ENCODE measurements at places on chromosomes 7 and 10.

DNA sequence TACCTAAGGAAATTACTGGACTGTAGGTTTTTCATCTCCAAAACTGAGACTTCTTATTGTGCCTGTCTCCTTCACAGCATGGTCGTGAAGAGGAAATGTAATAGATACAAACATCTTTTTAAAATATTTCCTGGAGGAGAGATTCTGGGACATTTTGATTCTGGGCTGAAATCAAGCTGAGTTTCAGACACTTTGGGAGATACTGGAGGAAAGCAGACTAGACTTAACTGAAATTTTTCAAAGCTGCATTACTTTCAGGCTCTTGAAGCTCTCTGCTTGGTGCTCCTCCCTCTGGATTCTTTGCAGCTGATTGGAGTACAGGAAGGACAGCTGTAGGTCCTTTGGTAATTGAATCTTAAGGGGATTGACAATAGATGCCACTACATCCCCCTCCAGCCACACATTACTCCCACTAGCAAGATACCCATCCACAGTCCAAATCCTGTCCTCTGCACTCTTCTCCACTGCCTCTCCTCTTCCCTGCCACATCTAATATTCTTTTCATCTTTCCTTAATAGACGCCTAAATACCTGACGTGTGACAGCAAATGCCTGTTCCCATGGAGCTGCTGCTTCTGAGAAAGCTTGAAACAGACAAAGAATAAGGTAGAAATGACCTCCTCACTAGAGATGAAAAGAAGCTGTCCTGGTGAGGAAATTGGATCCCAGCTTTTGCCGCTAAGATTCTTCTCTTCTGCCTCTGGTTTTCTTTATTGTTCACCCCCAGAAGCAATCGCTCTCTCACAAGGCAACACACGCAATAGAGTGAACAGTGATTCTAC, 111.5 kb upstream of the PHYHIPL start:
- DNase-seq: no peak

DNA sequence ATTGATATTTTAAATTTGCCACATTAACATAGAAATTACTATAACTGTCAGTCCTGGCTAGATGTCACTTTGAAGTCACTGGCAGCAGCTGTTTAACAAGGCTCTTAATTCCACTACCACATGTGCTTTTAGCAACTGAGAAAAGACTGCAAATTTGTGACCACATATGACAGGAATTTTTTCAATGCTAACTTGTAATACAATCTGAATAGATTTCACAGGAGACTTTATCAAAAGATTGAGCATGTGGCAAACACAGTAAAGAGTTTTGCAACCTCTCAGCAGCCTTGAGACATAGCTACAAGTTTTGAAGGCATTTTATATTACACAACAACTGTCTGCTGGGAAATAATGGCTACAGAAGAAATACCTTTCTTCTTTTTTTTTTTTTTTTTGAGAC, 73.0 kb downstream of the MICU1 start:
- no peak for DNase-seq

DNA sequence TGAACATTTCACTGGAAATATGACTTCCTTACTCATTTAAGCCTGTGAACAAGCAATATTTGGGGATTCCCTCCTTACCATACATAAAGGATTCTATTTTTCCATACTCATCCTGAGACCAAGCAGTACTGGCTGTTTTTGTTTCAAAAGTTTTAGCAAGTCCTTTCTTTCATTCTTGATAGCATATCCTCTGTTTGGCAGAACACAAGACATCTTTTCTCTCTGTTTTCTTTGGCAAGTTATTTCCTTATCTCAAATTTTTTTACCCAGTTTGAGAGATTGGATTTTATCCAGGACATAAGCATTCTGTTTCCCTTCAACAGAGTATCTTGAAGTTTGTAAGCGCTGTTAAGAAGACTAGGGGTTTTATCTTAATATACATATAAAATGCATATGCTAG, 3.0 kb upstream of the WASL start:
- no peak for DNase-seq

- no peak for DNase-seq
These were observed 12.9 kb downstream of the C10orf67 start for GRCh38 chr10:23331567-23332301.

GRCh38 chr10:86715836-86716235, 40.6 kb upstream of the BMPR1A start:
- no peak for DNase-seq

DNA sequence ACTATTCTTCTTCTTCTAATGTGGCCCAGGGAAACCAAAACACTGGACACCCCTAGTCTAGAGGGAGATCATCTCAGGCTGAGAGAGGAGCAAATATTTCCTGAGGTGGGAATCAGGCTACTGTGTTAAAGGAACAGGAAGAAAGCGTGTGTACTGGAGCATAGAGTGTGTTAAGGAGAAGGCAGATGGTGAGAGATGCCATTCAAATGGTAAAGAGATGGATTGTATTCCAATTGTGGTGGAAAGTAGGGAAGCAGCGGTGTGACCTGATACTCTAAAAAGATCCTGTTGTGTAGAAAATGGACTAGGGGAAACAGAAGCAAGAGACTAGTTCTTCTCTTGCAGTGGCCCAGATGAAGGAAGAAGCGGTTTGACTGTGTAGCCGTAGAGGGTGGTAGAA, 31.2 kb downstream of the RAB18 start:
- DNase-seq: no peak

GRCh38 chr7:134859783-134860182, 80.3 kb downstream of the CALD1 start:
- no peak for DNase-seq

- no peak for DNase-seq
These were observed 91.0 kb downstream of the ELFN1 start for GRCh38 chr7:1761097-1761496.

Data from stimulated activated CD4-positive, alpha-beta T cell treated with anti-CD3 and anti-CD28 coated beads, Interleukin-4, amount 100 ng/mL, for 1 hour (primary cell).